ENCODE measurements at places on chromosomes 3 and 15.
A peak's percentile ranks its signal among the peaks of the same experiment; 100 is the strongest.

DNA sequence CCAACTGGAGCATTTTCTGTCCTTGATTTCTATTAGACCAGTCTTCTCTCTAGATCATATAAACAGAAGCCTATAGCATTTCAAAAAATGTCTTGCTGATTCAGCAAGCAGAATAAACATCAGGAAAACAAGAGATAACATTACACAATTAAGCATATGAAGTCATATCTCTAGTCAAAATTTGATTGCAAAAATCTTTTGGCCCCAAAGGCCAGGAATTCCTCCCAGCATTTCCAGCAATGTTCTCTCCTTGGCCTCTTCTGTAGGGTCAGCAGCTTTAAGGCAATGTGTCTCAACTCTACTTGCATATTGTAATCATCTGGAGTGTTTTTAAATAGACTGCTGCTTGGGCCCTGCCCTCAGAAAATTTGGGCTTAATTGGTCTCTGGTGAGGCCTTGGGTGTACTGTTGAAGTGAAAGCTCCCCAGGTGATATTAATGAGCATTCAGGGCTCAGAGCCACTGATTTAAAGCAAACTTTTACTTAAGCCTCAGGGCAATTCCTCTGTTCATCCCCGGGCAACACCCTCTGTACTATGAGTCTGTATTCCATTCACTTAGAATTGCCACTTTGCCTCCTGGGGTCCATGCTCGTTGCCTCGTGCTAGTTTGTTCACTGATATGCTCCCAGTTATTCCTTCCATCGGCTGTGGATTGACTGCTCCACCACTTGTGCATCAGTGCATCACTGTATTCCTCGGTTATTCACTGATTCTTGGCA lies 1072.6 kb downstream of the ROBO2 start:
- DNase-seq: no peak

DNA sequence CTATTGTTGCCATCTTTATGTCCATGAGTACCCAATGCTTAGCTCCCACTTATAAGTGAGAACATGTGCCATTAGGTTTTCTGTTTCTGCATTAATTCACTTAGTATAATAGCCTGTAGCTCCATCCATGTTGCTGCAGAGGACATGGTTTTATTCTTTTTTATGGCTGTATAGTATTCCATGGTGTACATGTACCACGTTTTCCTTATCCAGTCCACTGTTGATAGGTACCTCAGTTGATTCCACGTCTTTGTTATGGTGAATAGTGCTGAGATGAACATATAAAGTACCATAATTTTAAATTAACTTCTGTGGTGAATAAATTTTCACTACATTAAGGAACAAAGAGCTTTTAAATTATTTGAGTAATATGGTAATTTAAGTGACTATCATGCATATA lies 150.4 kb upstream of the BFSP2 start:
- DNase-seq: no peak

- DNase-seq: no peak
Measured at GRCh38 chr3:175965036-175965435, 1105.9 kb downstream of the NAALADL2 start.

GRCh38 chr15:39135989-39136388 lies 444.9 kb upstream of the THBS1 start:
- DNase-seq: no peak

DNA sequence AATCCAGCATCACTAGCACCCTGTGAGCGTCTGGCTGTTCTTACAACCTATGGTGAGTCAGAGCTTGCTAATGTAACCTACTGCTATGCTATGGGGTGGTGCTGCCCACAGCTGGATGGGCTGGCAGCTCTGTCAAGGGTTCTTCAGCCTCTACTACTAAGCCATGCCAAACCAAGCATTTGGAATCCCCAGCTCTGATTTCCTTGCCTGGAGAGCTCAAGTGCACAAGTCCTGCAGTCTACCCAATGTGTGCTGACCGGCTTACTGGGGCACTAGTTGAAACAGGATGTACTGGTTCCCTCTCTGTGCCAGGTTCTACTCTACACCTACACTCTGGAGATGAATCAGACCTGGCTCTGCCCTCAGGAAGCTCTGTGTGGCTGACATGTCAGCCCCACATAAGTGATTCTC lies 4.2 kb downstream of the TEX264 start:
- DNase-seq: no peak

DNA sequence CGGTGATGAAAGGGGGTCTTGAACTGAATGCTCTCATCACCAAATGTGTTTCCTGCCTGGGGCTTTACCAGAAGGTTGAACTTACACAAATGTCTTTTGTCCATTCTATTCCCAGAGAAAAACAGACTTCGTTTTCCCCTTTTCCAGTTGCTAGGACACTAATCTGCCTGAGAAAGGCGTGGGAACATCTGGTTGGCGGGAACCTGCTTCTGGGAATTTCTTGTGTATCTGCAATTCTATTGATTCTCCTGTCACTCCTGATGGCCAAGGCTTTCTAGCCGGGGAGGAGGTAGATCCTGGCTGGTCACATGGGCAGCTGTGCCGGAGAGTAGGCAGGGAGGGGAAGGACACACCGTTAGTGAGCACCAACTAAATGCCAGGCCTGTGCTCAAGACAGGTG lies 31.1 kb upstream of the CCDC174 start:
- no peak for DNase-seq

GRCh38 chr3:38842266-38842965 lies 26.4 kb upstream of the SCN10A start:
- no peak for DNase-seq

DNA sequence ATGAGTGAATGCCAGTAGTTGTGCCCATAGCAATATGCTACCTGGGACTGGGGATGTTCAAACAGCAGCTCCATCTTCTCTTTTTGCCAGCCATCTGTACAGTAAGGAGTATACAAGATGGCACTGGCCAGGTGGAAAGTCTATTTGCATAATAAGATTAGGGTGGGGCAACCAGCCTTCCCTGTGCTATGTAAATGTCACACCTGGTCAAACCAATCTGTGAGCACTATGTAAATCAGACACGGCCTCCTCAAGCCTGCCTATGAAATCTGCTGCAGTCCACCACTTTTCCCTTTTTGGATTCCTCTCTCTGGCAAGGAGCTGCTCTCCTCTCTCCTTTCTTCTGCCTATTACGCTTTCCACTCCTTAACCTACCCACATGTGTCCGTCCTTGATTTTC lies 53.0 kb downstream of the C3orf80 start:
- no peak for DNase-seq

GRCh38 chr3:8507496-8507895 lies 5.9 kb downstream of the LMCD1 start:
- no peak for DNase-seq

DNA sequence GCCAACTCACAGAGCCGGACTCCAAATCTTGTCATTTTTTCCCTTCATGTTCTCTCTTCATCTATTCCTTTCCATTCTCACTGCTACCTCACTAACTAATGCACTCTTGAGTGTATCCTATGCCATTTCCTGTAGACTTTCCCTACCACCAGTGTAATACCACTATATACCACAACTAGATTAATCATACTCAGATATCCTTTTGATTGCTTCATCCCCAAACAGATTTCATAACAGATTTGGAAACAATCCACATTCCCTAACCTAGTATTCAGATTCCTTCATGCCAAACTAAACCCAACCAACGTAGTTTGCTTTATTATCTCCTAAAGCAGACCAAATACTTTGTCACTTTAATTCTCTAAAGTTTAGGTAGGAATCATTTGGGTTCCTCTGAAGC lies 2.6 kb upstream of the PLOD2 start:
- no peak for DNase-seq

DNA sequence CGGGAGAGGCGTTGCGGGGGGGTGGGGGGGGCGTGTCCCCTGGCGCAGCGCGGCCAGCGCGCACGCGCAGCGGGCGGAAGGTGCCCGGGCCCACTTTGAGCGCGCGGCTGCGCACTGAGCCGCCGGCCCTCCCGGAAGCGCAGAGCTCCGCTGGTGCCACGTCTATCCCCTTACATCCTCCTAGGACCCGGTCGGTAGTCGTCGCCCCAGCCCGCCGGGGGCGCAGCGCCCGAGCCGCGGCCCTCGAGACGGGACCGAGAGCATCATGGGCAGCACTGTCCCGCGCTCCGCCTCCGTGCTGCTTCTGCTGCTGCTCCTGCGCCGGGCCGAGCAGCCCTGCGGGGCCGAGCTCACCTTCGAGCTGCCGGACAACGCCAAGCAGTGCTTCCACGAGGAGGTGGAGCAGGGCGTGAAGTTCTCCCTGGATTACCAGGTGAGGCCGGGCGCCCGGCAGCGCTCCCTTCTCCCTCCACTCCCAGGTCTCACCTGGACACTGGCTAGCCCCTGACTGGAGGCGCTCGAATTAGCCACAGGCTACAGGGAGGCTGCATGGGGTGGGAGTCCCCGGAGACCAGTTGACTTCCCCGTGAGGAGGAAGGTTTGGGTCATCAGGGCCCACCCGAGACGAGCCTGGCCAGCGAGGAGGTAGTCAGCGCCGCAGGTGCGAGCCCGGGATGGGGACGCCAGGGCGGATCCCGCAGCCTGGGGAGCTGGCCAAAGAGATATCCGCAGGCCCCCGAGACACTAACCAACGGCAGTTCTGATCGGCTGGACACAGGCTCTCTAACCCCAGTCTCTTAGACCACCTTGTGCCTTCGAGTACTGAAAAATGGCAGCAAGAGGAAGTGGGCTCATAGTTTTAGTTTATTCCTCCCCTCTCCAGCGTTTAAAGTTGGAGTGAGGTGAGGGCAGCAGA lies at the start of gene TMED3:
Gene TMED3 (plus strand): TSS at position 128 of the 916 bp plus-strand sequence. CDS start 138 bp downstream, at position 266.
- DNase-seq: peak; percentile 67

- no peak for DNase-seq
Measured at GRCh38 chr3:18870074-18870640, 278.2 kb upstream of the KCNH8 start.

DNA sequence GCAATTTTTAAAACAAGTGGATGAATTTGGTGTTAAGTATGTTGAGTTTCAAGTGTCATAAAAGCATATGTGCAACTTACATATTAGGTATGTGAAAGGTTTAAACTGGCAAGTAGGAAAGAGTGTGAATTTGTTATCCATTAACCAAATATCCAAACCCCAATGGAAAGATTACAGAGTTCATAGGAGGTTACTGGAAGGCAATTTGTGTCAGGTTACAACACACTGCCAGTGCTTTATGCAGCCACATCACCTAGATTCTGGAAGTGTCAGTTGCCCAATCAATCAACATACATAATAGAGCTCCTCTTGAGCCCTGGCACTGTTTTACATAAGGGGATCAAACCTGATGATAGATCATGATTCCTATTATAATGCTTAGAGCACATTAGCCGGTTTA lies 261.0 kb downstream of the ROBO1 start:
- DNase-seq: no peak

DNA sequence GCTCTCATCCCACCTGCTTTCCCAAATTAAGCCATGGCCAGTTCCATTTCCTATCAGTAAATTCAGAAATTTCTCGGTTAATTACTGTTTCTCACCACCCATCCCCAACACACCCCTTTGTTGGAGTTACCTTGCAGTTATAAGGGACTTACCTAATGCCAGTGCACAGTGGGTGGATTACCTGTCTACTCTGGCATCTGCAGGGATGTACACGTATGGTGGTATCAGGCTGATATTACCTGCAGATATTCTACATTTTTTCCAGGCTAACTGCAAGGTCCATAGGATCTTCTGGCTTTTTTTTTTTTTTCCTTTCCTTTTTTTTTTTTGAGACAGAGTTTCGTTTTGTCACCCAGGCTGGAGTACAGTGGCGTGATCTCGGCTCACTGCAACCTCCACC lies 7.9 kb upstream of the MRAS start:
- no peak for DNase-seq

- DNase-seq: peak; percentile 38
Measured at GRCh38 chr15:73240866-73241499, 127.8 kb downstream of the HCN4 start.

DNA sequence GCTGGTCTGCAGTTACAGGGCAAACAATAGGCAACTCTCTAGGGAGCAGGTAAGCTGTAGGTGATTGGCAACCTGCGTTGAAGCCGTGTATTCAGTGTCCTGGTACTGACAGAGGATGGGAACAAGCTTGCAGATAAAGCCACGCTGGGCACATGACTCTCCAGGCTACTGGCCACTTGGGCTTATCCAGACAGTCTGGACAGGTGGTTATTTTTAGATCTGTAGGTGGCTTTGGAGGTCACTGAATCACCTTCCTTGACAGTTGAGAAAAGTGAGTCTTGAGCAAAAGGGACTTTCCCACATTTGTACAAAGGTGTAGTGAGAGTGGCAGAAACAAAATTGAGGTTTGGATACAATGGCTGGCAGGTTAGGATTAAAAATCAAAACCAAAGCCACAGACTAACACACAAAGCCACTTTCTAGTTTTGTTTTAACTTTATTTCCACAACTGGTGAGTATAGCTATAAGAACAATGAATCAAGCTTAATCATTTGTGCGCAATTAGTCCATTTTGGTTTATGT lies 22.3 kb upstream of the IL1RAP start:
- DNase-seq: no peak

DNA sequence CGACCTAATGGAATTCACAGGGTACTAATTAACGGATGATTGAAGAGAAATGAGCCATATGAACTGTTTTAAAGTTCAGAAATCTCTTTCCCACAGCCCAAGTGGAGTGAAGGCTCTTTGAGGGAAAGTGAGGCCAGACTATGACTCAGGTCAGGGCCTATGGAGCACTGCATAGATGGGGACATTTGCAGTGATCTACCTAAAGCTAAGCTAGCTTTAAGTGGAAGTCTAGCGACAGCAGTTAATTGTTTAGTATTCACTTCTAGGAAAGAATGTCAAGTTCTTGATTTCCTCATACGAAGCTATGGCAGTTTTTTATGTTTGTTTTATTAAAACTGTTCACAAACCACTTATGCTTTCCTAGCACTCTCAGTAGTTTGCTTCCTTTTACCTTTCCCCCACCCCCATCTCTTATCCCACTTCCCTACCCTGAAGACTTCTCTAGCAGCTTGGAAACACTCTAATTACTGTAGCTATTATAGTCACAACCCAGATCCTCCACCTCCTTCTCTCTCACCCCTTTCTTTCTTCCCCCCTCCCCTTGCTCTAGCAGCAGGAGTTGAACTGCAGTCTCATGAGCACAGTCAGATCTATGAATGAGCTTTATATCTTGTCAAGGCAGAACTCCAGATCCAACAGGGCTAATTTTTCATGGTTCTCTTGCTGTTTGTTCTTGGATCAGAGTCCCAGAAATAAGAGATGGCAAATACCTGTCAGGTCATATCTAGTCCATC lies 6.2 kb downstream of the ZNF609 start:
- DNase-seq: no peak

DNA sequence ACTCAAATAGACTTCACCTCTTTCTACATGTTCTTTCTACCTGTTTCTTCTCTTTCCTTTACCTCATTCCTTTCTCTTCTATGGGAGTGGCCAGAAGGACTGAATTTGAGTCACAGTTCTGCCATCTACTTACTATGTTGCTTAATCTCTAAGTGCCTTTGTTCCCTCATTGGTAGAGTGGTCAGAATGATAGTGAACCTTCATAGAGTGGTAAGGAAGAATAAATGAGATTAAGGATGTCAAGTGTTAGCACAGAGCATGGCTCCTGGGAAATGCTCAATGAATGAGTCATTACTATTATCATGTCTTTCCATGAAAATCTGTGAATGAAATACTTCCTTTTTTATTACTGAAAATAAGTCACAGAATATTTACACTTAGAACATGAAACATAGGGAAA lies 17.5 kb downstream of the TMEM207 start:
- no peak for DNase-seq

GRCh38 chr15:67090297-67091070 lies 25.1 kb downstream of the SMAD3 start:
- no peak for DNase-seq

- DNase-seq: no peak
Measured at GRCh38 chr3:82002986-82003642, 241.7 kb upstream of the GBE1 start.

Data from T-helper 17 cell (primary cell).